ENCODE measurements at places on chromosomes 13 and 19.

DNA sequence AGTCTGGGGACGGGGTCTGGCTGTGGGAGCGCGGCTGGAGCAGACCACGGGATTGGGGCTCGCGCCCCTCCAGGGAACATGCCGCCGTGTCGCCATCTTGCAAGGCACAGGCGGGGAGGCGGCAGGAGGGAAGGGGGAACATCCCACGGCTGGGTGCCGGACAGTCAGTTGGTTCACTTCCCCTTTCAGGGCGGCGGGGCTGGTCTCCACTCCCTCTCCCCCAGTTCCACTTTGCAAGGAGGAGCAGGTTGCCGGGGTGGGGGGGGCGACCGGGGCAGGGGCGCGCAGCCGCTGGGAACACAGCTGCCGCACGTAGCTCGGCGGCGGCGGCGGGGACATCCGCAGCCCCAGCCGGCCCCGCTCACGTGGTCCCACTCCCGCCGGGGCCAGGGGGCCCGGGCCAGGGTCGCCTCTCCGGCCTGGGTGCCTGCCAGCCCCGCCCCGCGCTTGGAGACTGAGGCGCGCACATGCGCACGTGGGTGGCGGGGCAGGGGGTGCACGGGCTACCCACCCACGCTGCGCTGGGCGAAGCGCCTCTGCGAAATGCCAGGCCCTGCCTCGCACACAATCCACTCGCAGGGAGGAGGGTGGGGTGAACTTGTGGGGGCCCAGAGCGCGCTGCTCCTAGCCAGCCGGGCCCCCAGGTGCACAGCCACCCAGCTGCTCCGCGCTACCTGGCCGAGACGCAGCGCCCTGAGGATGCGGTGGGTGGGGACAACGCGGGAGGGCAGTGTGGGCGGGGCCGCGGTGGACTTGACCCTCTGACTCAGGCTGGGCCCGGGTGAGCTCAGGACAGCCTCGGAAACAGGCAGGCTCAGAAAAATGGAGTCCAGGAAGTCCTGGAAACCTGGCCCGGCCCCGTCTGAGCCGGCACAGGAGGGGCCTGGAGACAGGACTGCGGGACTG is 6.4 kb downstream of the KLF16 start:
- DNase-seq: no peak

DNA sequence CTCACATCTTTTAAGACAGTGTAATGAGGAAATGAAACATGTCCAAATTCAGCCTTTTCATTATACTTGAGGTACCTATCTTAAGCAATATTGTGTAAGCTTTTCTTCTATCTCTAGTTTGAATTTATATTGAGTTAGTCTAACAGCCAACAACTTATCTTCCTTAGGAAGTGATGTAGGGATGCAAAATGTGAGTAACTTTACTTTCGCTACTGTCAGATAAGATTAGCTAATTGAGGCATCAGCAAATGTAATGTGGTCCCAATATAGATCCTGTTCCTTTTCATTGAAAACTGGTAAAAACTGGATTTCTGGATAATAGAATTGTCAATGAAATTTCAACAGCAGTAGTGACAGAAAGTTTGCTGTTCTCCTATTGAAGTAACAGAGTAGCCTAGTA is 902.2 kb downstream of the GPC5 start:
- DNase-seq: no peak

DNA sequence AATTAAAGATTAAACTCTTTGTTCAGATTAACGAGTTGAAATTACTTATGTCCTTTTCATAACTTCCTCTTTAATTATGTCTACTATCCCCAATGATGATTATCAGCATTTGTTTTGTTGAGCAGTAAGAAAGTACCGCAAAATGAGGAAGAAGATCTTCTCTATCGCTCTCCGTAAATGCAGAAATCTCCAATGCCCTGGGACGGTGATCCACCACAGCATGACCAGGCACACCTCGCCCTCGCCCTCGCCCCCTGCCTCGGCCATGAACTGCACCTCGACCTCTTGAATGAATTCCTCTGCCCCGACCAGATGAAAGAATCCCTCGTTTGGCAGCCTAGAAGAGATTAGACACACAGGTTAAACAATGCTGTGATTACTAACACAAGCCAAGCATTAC is 69.1 kb downstream of the RBM26 start:
- DNase-seq: no peak

- peak; percentile 68 for DNase-seq
Measured at GRCh38 chr19:56393119-56394012, at the start of gene ZNF582. TSS of gene ZNF582 (minus strand) at chr19:56393534. CDS start at chr19:56391752, 1,782 bp downstream.

- DNase-seq: no peak
Measured at GRCh38 chr19:29533578-29534544, 8.1 kb downstream of the VSTM2B start.

- DNase-seq: no peak
Measured at GRCh38 chr13:55999709-56000108, 1141.0 kb upstream of the PRR20A start.

- DNase-seq: no peak
Measured at GRCh38 chr19:35501684-35502083, 11.4 kb upstream of the KRTDAP start.

- no peak for DNase-seq
Measured at GRCh38 chr13:27035892-27036235, 135.7 kb downstream of the USP12 start.

DNA sequence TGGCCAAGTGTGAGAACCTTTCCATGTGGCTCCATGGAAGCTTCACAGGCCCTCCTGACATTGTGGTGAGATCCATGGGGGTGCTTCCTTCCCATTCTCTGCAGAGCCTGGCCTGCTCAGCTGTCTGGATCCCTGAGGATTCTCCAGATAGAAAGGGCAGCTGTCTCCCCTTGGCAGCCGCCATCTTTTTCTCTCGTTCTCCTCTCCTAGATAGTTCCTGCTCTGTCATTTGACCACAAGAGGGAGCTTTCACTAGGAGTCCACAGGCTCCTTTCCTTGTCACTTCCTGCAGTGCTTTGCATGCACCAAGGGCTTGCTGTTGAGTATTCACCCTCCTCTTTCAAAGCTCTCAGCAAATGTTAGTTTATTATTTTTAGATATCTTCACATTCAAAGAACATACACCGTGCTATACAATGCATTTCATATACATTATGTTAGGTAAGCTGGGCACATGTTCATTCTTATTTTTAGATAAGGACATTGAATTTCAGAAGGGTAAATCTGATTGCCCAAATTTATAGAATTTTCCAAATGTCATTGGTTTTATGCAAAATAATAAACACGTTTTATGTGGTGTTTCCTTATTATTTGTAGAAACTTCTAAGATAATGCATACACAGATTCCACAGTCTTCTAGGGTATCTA is 133.2 kb downstream of the FRY start:
- no peak for DNase-seq

GRCh38 chr13:40376867-40377535 is 289.4 kb downstream of the FOXO1 start:
- DNase-seq: no peak

- no peak for DNase-seq
Measured at GRCh38 chr13:112889351-112890290, 79.4 kb upstream of the MCF2L start.

GRCh38 chr19:18645035-18645511 is 8.2 kb downstream of the KLHL26 start:
- no peak for DNase-seq

DNA sequence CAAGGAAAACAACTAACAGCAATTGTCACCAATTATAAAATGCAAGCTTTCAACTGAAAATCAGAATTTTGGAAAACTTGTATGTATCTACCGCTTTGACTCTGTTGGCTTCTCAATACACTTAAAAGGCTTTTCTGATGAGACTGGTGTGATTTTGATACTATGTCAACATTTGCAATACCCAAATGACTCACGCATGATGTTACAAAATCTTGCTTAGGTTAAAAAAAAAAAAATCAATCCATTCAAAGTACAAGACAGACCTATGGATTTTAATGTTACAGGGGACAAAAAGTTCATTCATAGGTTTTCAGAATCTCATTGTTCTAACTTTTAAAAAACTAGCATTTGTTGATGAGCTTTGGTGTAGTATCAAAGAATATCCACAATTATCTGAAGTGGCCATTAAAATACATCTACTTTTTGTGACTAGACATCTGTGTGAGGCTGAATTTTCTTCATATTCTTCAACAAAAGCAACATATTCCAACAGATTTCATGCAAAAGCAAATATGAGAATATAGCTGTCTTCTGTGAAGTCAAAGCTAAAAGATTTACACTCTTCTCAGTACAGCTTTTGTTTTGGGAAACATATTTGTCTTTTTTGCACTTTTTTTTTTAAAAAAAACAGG is 10.7 kb downstream of the ELF1 start:
- no peak for DNase-seq

DNA sequence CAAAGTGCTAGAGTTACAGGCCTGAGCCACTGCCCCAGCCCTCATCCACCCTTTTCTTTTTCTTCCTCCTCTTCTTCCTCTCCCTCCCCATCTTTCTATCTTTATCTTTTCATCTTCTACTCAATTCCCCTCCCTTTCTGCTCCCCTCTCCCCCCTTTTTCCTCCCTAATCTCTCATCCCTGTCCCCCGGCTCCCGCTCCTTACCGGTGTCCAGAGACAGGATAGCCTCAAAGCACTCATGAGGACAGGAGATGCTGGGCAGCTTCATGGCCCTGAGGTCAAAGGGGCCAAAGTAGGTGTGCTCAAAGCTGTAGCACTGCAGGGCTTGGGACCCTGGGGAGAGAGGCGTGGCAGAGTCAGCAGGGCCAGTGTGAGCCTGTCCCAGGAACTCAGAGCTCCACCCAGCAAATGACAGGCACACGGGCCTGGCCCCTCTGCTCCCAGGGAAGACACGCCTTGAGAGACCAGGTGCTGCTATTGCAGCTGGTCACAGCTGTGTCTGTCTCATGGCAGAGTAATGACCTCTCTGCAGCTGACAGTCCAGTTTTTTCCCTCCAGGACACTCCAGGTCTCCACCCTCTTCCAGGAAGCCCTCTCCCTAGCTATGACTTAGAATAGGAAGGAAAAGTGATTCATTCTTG is 2.6 kb downstream of the LYPD5 start:
- DNase-seq: no peak

DNA sequence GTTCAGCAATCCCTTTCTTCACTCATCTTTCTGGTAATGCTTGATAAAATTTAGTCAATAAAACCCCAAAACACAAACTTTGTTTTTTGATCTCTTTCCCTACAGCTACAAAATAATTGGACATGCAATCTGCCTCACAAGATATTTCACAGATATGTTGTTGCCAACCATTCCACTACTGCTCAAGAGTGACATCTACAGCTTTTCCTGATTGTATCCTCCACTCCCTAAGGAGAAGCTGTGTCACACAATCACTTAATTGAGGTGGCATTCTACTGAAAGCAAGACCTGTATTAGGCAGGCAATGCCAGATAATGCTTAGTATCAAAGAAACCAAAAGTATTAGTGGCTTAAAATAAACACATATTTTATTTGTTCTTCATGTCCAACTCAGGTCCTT is 1646.2 kb upstream of the SPRY2 start:
- DNase-seq: no peak

DNA sequence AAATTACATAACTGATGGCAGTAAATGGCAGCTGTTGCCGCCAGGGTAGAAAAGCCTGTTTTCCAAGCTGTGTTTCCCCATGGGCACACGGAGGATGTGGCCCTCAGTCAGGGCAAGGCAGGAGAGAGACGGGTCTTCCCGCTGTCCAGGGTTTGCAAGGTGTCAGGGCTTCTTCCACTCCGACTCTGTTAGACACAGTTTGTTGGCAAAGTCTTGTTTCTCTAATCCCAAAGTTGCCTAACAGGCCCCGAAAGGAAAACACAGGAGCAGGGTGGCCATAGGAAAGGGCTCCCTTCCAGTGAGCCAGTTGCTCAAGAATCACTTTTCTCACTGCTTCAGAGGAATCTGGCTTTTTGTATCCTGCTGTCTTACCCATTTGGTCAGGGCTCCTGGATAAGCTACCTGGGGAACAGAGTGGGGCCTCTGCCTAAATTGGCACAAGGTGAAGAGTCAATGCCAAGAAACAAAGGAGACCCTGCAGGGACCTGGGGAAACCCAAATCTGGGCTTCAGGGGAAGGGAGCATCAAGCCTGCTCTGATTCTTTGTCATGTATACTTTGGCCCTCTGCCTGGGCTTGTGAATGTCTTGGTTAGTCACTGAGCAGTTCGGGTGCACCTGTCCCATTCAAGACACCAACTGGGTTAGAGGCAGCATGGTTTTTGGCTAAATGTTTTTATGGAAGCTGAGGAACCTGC is 29.0 kb upstream of the CXCL17 start:
- no peak for DNase-seq

DNA sequence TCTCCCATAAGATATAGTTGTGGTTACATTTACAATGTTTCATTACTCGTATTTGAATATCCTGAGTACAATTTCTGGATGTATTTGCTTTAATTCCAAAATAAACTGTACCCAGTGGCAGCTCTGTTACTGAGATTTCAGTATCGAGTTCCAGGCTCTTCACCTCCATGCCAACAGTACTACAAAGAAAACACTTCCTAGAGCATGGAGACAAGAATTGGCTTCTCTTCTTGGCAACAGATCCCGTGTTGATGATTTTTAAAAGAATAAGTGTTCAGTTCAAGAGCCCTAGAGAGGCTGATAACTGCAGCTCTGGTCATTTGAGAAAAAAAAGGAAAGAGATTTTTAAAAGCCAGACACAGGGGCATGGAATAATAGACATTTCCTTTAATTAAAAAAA is 302.8 kb downstream of the EFNB2 start:
- no peak for DNase-seq

- DNase-seq: no peak
Measured at GRCh38 chr13:26465514-26465913, 92.0 kb upstream of the WASF3 start.

GRCh38 chr19:18271433-18271841 is 2.8 kb downstream of the IQCN start:
- no peak for DNase-seq

DNA sequence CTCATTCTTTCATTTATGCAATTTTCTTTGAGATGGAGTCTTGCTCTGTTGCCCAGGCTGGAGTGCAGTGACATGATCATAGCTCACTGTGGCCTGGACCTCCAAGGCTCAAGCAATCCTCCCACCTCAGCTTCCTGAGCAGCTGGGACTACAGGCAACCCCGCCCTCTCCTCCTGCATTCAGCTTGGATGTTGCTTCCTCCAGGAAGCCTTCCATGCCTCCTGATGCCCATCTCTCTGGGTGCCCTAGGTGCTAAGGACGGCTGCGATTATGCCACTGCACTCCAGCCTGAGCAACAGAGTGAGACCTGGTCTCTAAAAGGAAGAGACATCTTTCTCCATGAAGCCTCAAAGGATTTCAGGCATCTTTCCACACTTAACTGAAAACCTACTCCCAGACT is 161.8 kb downstream of the PTPRS start:
- no peak for DNase-seq

GRCh38 chr13:112716841-112717520 is 27.1 kb downstream of the ATP11A start:
- DNase-seq: no peak

DNA sequence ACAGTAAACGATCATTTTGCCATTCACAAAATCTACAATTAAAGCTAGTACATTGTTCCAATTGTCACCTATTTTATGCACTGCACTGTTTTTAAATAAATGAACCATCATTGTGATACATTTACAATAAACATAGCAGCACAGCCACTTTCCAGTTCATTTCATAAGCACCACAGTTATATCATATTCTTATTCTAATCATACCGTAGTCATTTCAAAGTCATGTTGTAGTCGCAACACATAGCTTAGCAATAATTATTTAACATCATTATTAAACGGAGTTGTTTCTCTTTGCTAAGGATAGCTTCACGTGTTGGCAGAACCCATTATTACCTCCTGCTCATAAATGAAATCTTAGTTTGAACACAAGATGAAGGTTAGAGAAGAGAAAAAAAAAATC is 2.2 kb upstream of the PCDH9 start:
- no peak for DNase-seq
